ENCODE measurements at places on chromosomes 1 and 21.

DNA sequence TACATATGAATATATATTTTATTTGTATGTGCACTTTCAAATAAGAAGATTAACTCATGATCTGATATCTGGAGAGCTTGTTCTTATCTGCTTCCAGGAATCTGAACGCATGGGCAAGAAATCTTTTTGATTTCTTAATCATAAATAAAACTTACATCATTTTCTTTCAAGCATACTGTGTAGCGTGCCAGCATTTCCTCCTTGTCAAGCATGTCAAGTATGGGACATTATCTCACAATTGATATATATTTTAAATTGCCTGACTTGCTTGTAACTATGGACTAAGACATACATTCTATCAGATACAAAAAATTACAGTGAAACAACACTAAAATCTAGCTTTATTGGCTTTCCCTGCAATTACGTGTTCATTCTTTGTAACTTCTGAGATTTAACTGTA is 1128.2 kb downstream of the PLA2G4A start:
- no peak for DNase-seq

DNA sequence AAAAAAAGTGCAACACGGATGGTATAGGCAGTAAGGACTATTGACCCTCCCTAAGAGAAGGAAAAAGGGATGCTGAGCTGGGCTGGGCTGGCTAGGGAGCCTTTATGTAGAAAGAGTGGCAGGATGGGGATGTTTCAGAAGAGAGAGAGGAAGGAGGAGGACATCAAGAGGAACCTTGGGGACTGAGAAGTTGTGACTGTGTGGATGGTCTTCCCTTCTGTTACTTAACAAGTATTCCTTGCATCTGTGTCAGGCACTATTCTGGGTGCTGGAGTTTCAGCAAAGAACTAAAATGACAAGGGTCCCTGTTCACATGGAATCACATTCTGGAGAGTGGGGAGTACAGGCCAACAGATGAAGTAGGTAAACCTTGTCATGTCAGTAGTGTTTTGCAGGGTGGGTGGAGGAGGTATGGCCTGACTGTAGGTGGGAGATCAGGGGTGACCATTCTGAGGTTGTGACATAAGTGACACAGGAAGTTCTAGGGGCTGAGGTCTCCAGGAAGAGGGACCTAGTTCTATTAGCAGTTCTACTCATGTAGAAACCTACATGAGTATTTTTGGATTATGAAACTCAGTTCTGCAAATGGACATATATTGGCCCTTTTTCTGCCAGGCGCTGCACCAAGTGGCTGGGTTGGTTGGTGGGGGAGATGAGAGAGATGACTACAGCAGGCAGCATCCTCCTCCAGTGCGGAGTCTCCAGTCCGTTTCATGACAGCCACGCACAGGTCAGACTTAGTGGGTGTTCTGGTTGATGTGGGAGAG is 53.8 kb downstream of the PRDM2 start:
- no peak for DNase-seq

DNA sequence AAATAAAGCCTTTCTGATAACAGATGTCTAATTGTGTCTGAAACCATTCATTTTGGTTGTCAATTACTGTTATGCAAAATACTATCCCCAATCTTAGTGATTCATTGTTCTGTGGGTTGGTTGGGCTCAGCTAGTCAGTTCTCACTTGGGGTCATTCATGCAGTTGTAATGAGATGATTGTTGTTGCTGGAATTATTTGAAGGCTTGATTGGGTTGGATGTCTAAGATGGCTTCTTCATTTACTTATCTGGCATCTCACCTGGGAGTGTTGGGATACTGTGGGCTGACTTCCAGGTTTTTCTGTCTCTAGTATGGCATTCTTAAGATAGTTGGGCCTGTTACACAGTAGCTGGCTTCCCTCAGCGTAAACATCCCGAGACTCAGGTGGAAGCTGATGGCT is 217.8 kb upstream of the B3GALT2 start:
- DNase-seq = no peak

DNA sequence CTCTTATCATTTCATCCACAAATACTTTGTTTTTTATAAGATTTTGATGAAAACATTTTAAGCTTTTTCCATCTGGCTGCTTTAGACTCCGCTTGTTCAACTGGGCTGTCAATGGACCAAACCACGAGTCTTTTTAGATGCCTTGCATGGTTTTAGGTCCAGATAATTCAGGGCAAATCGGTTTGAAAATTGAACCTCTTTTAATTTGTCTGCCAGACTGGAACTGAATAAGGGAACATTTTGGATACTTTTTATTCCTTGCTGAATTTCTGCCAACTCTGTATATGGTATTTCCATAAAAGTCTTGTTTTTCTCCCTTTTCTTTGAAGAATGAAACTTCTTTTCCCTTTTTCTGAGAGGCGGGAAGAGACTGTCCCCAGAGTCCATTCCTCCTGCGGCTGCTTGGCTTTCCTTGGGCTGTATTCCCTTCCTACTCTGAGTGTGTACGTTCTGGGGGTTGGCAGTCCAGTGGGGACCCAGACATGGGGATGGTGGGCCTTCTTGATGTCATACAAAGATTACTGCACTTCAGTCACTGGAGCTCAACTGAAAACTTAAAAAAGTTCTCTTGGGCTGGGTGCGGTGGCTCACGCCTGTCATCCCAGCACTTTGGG is 46.5 kb upstream of the CNN3 start:
- no peak for DNase-seq

DNA sequence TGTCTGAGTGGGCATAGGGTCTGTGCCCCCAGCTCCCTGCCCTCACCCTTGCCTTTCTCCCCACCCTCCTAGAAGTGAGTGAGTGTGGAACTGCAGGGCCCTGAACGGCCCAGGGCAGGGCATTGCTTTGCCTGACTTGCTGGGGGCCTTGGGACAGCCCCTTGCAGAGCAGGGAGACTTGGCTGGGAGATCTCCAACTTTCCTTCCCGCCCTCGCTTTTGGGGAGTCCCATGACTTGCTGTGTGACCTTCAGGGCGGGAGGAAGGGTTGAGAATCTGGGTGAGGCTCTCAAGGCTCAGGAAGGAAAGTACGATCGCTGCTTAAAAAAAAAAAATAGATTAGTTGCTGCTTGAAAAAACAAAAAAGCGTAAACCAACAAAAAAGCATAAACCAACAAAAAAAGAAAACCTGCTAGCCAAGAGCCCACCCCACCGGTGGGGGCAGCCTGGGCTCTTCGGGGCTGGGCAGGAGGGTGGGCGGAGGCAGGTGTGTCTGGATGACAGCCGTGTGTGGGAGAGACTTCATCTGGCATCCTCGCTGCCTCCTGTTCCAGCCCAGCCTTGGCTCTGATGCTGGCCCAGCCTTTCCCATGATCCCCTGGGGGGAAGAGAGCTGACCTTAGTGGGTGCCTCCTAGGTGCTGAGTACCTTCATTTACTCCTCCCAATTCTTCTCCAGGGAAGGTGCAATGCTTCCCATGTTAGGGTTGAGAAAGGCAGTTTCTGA is 6.5 kb downstream of the NBL1 start:
- DNase-seq = no peak

DNA sequence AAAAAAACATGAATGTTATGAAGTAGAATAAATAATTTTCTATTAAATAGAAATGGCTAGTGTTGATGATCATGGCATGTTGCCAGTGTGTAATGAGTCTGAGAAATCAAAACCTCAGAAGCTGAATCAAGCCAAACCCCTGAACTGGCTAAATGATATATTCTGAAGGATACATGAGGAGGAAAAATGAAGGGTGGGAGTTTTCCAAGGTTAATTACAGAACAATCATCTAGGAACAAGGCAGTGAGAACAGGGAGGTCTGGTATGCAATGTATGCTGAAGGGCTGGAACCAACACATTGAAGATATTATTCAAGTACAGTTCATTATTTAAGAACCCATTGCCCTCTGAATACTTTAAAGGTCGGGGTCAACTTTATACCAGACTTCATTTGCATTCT is 309.1 kb upstream of the NRIP1 start:
- no peak for DNase-seq

GRCh38 chr1:56958526-56958925 is 7.3 kb downstream of the C8B start:
- DNase-seq = no peak

- no peak for DNase-seq
These were observed 125.5 kb downstream of the ADAMTS1 start for GRCh38 chr21:26719750-26720149.

DNA sequence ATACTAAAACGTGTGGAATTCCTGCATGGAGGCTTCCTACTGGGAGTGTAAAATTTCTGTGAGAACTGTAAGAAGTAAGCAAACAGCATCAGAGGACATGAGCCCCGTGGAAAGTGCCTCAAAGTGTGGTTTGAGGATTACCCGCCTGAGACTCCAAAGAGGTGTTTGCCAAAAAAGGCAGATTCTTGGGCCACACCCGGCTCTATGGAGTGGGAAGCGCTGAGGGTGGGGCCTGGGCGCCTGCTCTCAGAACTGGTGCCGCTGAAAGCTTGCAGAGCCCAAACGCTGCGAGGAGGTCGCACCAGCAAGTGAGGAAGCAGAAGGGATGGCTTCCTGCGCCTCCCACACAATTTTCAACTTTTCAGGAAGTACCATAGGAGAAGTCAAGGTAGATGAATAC is 43.0 kb upstream of the PSEN2 start:
- no peak for DNase-seq

- DNase-seq = no peak
These were observed 191.3 kb upstream of the LMO4 start for GRCh38 chr1:87137342-87137739.

DNA sequence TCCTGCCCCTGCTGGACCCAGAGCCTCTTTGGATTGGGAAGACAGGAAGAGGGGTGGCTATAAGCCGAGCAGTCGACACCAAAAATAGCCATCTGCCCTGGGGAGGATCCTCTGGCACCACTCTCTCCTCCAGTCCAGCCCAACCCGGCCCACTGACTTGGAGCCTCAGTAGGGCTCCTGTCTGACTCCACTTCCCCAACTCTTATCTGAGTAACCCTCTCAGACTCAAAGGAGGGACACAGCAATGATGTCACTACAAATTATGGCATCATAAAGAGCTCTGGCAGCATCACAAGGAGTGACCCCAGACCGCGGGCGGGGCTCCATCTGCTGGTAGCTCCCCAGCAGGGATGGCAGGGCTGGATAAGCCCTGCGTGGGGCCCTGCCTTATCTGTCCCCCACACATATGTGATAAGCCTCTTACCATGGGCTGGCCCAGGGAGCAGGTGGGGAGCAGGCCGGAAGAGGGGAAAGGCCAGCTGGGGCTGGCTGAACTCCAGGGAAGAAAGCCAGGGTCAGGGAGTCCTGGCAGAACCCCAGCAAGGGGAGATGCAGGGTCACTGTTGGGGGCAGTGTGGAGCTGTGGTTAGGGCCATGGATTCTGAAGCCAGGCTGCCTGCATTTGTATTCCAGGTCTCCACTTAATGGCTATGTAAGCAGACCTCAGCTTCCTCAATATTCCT is 4.6 kb upstream of the SLC6A9 start:
- DNase-seq = no peak

- no peak for DNase-seq
These were observed 123.9 kb upstream of the PPP2R5A start for GRCh38 chr1:212161231-212161781.

GRCh38 chr1:232886271-232886670 is 64.1 kb upstream of the NTPCR start:
- no peak for DNase-seq

- no peak for DNase-seq
These were observed 565 bp downstream of the WLS start for GRCh38 chr1:68231627-68232288.

DNA sequence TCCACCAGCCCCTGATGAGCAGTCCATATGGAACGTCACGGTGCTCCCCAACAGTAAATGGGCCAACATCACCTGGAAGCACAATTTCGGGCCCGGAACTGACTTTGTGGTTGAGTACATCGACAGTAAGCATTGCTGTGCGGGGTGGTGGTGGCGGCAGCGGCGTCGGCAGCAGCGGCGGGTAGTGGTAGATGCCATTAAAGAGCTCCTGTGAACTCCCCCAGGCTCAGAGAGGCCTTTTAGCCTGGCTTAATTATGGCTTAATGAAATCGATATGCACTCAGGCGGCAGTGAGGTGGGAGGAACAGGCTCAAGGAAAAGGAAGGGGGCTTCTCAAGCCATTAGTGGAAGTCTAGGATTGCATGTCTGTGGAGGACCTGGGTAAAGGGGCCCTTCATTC is 41.9 kb upstream of the CNTN2 start:
- DNase-seq = no peak

Data from stimulated activated CD8-positive, alpha-beta memory T cell treated with anti-CD3 and anti-CD28 coated beads, Interleukin-12 subunit alpha, Interleukin-12 subunit beta, amount 100 ng/mL, for 4 hours (primary cell).